Stimulated activated CD4-positive, alpha-beta T cell treated with anti-CD3 and anti-CD28 coated beads, TNF-alpha, amount 100 ng/mL, for 1 hour (primary cell): ENCODE measurements at places on chromosomes 11 and 22.

DNA sequence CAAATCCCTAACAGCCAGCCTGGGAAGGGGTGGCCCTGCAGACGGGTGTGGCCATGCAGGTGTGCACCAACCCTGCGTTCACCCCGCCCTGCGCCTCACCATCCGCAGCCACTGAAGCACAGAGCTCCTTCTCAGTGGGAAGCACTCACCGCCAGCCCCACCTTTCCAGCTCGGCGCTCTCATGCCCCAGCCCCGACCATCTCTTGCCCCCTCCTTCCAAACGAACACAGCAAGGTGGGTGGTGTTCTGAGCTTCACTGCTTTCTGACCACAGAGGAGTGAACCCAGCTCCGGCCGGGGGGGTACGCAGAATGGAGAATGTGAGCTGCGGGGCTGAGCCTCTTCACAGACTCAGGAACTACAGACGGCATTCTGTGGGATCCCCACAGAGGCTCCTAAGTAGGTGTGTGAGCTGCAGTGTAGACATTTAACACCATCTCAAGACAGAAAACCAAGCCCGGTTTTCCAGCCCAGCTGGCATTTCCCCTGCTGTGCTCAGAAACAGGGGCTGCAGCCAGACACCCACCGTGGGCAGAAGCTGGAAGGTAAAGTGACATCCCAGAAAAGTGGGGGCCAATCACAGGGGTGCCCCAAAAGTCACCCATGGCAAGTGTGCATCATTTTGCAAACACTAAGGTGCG lies 88.4 kb upstream of the RTL6 start:
- no peak for DNase-seq

- no peak for DNase-seq
Measured at GRCh38 chr11:59456661-59457060, at the start of gene OR4D6. TSS of gene OR4D6 (plus strand) at chr11:59456961. CDS start at chr11:59456961, 0 bp downstream.

GRCh38 chr22:28002181-28002700 lies 83.2 kb upstream of the PITPNB start:
- DNase-seq = no peak

DNA sequence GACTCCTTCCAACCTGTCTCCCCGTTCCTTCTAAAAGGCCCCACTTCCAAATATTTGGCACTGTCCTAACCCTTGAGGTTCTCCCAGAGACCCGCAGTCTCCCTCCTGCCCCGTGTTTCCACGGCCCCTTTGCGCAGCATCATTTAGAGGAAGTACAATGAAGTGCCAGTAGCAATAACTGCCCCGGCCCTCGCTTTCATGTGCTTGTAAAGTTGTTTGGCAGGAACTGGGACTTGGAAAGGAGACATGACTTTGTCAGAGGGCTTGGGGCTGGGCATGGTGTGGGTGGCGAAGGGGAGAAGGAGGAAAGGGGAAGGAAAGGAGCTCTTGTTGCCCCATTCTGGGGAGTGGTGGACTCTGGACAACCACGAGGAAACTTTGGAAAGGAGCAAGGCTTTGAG lies 2.6 kb downstream of the CD44 start:
- no peak for DNase-seq

- DNase-seq = no peak
Measured at GRCh38 chr11:10490398-10491241, 35.6 kb downstream of the AMPD3 start.

GRCh38 chr11:58615559-58615958 lies 6.9 kb upstream of the CNTF start:
- no peak for DNase-seq
